Stimulated activated CD8-positive, alpha-beta memory T cell treated with anti-CD3 and anti-CD28 coated beads, Interleukin-4, amount 100 ng/mL, for 4 hours (primary cell): ENCODE measurements at places on chromosomes 6 and 20.

DNA sequence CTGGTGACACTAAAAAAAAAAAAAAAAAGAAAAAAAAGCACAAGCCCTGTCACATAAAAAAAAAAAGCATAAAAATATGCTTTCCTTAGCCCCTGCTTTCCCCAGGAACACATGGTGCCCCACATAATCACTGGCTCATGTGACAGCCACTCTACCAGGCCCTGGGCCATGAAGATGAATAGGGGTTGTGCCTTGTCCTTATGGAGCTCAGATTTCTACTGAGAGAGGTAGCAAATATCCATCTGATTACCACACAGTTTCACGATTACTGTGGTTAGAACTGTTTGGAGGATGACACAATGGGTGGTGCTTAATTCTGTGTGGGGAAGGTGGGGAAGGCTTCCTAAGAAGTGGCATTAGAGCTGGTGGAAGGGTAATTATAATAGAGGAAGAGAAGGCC lies 9.3 kb downstream of the RAET1E start:
- no peak for DNase-seq

- DNase-seq: no peak
Measured at GRCh38 chr20:5489601-5490000, 172.8 kb upstream of the PROKR2 start.

- DNase-seq: no peak
Measured at GRCh38 chr6:79230149-79230548, 4.3 kb downstream of the HMGN3 start.

DNA sequence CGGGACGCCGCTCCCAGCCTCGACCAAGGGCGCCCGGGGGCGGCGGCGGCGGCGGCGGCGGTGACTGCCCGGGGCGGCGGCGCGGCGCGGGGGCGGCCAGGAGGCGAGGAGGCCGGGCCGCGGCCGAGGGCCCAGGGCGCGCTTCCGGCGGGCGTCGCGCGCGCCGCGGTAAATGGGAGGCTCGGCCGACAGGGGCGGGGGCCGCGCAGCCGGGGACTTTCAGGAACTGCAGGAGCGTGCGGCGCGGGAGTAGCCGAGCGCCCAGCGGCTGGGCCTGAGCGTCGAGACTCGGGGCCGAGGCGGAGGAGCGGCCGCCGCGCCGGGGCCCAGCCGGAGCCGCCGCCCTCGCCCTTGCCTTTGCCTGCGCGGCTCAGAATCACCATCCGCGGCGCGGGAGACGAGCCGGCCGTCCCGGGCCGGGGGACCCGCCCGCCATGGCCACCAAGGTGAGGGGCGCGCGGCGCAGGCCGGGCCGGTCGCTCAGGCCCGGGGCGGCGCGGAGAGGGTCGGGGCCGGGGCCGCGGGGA lies at the start of gene SNX9:
SNX9 (plus strand) TSS at position 246 of the 527 bp plus-strand sequence; CDS start at position 435, 189 bp downstream.
- DNase-seq: peak; percentile 53

DNA sequence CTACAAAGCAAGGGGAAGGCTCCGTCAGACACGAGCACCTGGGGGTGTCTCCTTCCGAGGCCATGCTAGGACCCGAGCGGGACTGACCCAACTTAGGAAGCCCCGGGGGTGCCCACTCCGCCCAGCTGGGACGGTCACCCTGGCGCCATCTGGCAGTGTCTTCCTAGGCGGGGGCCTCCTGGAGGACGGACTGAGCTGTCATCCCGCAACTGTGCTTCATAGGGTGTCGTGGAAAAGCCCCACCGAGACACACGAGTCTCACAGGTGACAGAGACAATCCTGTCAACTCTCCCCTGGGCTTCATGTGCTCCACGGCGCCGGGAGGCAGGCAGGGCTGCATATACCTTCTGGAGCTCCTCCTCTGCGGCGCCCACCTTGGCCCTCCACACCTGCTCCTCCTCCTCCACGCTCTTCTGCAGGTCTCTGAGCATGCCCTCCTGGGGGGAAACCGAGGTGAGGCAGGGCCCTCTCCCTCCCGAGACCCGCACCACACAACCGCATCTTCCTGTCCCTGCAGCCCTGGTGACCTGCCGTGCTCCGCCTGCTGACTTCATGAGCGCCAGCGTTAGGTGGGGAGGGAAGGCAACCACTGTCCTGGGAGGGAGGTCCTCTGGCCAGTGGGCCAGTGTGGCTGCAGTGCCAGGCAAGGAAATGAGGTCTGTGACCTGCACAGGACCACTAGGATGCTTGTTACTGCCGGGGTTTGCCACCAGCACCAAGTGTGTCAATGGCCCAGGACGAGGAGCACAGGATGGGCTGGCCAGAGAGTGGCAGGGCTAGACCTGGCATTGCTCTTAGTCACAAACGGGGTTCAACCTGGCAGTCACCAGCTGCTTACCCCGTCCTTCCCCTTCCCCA lies 50.7 kb downstream of the DSTN start:
- DNase-seq: no peak

GRCh38 chr20:22524393-22525015 lies 59.9 kb downstream of the FOXA2 start:
- no peak for DNase-seq

DNA sequence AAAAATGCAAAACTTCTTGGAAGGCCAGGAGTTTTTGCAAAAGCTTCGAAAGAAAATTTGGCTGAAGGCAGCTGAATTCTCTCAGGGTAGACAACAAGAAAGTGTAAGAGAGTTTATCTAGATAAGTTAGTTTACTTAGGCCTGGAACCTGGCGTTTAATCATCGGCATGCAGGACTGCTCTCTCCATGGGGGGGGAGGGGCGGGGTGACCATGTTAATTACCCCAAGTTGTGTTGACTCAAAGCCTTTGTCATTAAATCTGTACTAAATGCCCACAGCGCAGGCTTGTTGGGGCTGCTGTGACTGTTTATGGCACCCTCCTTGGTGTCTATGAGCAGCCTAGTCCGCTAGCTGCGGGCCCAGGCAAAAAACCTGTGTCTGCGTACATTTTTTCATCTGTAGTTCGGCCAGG lies 20.1 kb upstream of the ZNF451 start:
- no peak for DNase-seq

DNA sequence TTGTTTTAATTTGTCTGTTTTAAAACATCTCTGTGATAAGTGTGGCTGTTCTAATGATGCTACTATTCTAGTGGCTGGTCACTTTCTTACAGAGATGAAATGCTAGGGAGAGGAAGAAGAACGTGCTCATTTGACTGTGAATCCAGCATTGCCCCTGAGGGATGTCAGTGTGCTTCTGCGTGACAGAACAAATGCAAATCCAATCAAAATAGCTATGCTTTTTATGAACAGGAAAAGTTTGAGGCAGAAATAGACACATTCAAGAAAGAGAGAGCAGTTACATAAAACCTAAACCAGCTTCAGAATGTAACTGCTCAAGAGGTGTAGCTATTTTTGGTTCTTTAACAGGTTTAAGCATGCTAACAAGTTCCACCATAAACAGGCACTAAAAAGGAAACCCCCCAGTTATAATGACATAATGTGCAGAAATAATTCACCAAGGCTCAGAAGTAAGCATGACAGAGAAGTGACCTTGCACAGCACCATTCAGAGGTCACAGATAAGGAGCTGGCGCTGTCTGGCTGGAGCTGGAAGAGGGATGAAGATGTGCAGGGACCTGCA lies 385.3 kb downstream of the EPM2A start:
- no peak for DNase-seq

GRCh38 chr6:118309337-118310093 lies 238.6 kb upstream of the PLN start:
- no peak for DNase-seq

DNA sequence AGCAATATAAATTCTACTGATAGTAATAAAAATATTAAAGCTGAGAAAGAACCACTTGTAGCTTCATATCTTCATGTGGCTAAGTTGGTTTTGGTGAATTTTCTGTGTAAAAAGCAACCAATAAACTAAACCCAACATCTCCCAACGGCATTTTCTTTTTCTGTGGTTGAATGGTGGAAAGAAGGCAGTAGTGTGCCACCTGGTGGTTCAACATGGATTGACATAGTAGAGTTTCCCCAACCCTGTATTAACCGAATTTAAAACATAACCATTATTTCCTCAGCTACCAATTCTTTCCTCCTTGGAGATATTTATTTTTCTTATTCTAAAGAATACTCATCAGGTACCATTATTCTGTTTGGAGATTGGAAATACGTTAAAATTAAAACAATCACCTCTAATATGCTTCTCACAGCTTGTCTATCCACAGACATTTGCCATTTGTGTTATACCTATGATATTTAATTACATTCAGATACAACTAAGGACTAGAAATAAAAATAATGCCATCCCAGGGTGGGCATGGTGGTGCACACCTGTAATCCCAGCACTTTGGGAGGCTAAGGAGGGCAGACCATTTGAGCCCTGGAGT lies 117.1 kb upstream of the EEF1E1 start:
- no peak for DNase-seq

DNA sequence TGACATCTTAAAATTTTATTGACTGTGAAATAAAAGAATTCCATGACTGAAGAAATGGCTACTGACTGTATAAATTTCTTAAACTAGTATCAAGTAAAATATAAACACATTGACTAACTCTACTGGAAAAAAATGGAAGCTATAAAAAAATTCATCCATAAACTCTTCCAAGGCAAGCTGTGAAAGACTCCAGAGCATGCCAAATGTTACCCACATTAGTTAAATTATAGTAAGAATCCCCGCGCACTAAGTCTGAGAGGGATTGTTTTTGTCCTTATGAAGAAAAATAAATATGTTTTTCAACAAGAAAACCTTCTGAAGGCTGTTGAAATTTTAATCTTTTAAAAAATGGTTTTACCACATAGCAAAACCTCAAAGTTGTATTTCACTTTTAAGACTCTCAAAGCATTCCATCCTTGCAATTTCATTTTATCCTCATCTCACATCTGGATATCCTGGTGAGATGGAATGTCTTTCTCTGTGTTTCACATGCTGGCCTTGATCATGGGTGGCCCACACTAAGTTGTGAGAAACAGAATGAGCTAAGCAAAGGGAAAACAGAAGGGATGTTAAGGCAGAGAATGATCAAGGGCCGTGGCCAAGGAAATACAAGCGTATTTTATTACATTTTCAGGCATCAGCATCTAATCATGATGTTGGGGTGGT lies 732.5 kb downstream of the KIF16B start:
- DNase-seq: no peak

DNA sequence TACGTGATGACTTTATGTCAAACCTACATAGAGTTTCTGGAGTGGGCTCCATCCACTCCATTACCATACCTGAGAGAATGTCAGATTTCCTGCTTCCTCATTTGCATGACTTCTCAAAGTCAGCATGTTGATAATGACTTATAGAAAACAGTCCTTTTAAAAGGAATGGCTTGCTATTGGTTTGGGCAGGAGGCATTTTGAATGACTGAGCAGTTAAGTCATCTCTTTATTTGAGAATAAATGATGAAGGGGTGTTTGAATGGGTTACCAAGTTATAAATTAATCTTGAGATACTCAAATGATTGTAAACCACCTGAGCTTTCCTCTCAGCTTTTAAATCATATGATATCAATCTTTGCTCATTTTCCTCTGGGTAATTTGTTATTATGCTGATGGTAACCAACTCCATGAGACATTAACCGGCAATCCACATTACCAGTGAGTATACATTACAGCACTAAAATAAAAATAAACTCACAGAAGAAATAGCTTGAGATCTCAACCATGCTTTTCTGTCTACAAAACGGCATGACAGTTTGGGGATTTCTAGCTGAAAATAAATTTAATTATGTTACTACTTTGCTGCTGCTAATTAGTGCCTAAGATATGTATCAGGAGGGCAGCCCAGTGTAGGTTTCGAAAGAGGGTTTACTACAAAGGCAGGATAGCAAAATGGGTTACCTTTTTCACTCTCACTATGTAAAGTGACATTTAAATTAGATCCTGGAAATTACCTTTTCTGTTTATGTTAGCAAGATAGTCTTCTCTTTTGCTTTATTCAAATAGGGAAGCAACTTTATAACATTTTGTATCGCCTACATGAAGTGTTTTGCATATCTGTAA lies 78.8 kb downstream of the RPS12 start:
- no peak for DNase-seq

DNA sequence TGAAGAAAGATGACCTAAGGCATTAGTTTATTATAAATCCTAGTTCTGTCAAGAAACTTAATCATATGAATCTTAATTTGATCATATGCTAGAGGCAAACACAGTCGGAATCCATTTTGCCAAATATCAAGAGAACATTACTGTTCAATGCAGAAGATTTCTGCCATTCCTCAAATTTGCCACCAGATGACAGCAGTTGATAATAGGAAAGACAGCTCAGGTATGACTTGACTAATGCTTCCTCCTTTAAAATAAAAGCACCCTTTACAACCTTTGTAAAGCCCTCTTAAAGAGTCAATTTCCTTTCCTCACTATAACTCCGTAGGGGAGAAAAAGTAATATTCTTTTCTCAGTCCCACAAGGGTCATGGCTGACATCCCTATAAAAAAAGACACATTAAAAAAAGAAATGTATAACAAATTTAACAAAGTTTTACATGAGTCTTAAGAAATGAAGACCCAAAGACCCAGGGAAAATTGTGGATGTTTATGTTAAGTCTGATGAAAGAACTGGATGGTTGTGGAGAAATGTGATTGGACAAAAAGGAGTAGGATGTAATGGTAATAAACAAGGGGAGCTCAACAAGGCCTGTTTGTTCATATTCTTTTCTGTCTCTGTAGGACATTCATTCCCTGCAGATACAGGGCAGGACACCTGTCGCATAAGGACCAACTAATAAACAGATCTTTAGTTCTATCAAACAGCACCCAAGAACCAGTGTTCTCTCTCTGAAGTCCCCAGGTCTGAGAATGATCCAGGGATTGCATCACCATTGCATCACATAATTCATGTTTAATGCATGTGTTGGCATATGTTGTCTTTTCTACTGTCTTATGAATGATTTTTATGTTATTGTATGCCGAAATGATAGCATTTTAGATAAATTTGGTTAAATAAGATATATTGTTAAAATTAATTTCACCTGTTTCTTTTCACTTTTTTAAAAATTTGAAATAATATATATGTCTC lies 23.0 kb upstream of the IL17A start:
- DNase-seq: no peak

GRCh38 chr6:167517254-167517916 lies 192.5 kb downstream of the TTLL2 start:
- no peak for DNase-seq

GRCh38 chr20:20211988-20212518 lies 155.9 kb upstream of the INSM1 start:
- DNase-seq: no peak

DNA sequence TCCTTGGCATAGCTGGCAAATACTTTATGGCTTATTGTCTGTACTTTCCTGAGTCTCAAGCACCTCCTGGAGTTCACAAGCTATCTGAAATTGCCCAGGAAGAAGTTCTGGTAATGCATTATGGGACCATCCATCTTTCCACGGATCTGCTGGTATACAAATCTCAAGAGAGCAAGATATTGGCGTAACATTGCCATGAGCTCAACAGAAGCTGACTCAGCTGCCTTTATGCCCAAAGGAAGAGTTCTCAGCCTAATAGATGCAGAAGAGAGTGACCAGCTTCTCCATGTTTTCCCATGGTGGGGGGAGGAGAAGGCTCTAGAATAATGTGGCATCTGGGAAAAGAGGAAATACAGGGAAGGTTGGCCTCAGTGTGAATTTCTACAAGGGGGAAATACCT lies 78.7 kb downstream of the UST start:
- no peak for DNase-seq
